ENCODE measurements at places on chromosomes 2 and 18. TPM values are rescaled to one million over a fixed set of nuclear protein-coding genes. Genes with fewer than 3 reads are reported as not detected.

The CNTNAP5 gene
- total RNA-seq: not detected

The MYCN gene
- total RNA-seq: not detected

The UBR3 gene
- total RNA-seq: 50.1 TPM

The BOLL gene
- not detected for total RNA-seq

- H3K27me3 ChIP-seq: no peaks in the 10 kb centered on the region
- H3K4me3 ChIP-seq: no peak overlapping the region
- no peaks in the 10 kb centered on the region for H3K36me3 ChIP-seq
- H3K4me1 ChIP-seq: peaks cover 8% of the 10 kb centered on the region
- DNase-seq: no peak
These were observed 49.7 kb downstream of the KLHL29 start for GRCh38 chr2:23434721-23435121.

DNA sequence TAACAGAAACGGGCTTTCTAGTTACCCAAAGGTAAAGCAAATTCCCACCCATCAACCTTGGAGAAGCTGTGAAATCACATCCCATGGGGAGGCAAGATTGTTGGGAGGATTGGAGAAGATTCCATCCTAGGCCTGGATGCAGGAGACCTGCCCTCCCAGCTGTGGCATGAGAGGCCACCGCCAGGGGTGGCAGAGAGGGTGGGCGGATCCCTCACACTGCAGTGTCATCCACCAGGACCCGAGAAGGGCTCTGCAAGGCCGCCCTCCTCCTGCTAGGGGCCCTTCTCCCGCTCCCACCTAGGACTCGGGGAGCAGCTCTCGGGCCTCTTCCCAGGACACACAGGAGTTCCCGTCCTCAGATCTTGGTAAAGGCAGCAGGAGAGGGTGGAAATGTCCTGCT, 15.5 kb upstream of the ATG16L1 start:
- no peak for DNase-seq
- H3K36me3 ChIP-seq: no peaks in the 10 kb centered on the region
- H3K27me3 ChIP-seq: no peaks in the 10 kb centered on the region
- no peak overlapping the region for H3K4me3 ChIP-seq
- H3K4me1 ChIP-seq: no peaks in the 10 kb centered on the region

- peaks cover 52% of the 10 kb centered on the region for H3K4me1 ChIP-seq
- DNase-seq: no peak
- peaks cover 50% of the 10 kb centered on the region for H3K36me3 ChIP-seq
- H3K4me3 ChIP-seq: no peak overlapping the region
These were observed 31.8 kb downstream of the CRIM1 start for GRCh38 chr2:36387258-36387916.

The CD207 gene
- total RNA-seq: not detected

- H3K27ac ChIP-seq: no peak overlapping the region
- no peak overlapping the region for H3K4me3 ChIP-seq
- H3K4me1 ChIP-seq: peaks cover 18% of the 10 kb centered on the region
- H3K36me3 ChIP-seq: peaks cover 3% of the 10 kb centered on the region
- DNase-seq: no peak
These were observed 50.9 kb downstream of the ACTR2 start for GRCh38 chr2:65278531-65278981.

The AQP12A gene
- not detected for total RNA-seq

The CCDC85A gene
- 0.29 TPM for total RNA-seq

The MCFD2 gene
- total RNA-seq: 136 TPM

- H3K4me1 ChIP-seq: no peaks in the 10 kb centered on the region
- peaks cover 26% of the 10 kb centered on the region for H3K27me3 ChIP-seq
- DNase-seq: no peak
- H3K4me3 ChIP-seq: no peak overlapping the region
- H3K36me3 ChIP-seq: no peaks in the 10 kb centered on the region
- no peak overlapping the region for H3K27ac ChIP-seq
These were observed 2.9 kb downstream of the SETBP1 start for GRCh38 chr18:44683556-44683955.

The PIEZO2 gene
- total RNA-seq: 46.7 TPM

DNA sequence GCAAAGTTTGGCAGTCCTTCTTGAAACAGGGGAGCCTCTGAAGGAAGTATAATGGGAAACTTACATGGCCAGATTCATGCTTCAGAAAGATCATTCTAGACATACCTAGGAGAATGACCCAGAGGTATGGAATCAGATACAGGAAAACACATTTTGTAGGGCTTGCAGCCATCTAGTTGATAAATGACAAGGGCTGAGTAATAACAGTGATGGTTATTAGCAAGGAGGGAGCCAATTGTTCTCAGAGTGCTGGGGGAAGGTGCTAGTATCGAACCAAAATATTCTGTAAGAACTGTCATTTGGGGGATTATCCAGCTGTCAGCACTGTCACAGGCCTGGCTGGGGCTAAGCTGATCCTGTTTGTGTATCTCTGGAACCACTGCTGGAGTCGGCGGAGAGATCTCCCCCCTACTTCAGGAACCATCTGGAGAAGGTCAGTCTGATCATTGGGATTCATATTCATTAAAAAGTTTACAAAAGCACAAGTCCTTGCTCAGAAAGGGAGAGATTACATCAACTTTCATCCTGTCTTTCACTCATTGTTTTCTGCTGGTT, 113.8 kb upstream of the THSD7B start:
- no peaks in the 10 kb centered on the region for H3K36me3 ChIP-seq
- H3K27ac ChIP-seq: no peak overlapping the region
- no peak overlapping the region for H3K4me3 ChIP-seq
- no peak for DNase-seq
- H3K27me3 ChIP-seq: no peaks in the 10 kb centered on the region

DNA sequence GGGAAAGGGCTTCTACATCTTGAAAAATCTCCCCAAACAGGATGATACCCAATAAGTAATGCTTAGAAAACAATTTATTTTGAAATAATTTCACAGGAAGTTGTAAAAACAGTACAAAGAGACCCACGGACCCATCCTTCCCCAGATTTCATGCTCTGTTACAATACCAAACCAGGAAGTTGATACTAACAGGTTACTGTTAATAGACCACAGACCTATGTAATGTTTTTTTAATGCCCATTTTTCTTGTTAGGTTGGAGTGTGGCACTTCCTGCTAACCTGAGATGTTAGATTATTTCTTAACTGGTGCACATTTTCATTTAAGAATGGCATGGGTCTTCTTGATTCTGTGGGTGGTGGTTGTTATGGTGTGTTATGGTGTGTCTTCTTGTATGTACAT, 21.4 kb upstream of the MGAT5 start:
- H3K4me3 ChIP-seq: no peak overlapping the region
- peak overlapping the region; percentile 47 for H3K27ac ChIP-seq
- H3K27me3 ChIP-seq: no peaks in the 10 kb centered on the region

The SLC14A1 gene
- total RNA-seq: 136 TPM

- H3K27me3 ChIP-seq: peaks cover 5% of the 10 kb centered on the region
- no peak overlapping the region for H3K4me3 ChIP-seq
- H3K27ac ChIP-seq: no peak overlapping the region
- no peaks in the 10 kb centered on the region for H3K36me3 ChIP-seq
- no peaks in the 10 kb centered on the region for H3K4me1 ChIP-seq
These were observed 77.3 kb upstream of the PHLPP1 start for GRCh38 chr18:62637807-62638687.

The PLCD4 gene
- 2.5 TPM for total RNA-seq

- peaks cover 27% of the 10 kb centered on the region for H3K4me1 ChIP-seq
- H3K36me3 ChIP-seq: no peaks in the 10 kb centered on the region
- no peak for DNase-seq
- H3K27me3 ChIP-seq: no peaks in the 10 kb centered on the region
These were observed 15.0 kb downstream of the INPP4A start for GRCh38 chr2:98459496-98460175.

The EN1 gene
- 0.29 TPM for total RNA-seq

DNA sequence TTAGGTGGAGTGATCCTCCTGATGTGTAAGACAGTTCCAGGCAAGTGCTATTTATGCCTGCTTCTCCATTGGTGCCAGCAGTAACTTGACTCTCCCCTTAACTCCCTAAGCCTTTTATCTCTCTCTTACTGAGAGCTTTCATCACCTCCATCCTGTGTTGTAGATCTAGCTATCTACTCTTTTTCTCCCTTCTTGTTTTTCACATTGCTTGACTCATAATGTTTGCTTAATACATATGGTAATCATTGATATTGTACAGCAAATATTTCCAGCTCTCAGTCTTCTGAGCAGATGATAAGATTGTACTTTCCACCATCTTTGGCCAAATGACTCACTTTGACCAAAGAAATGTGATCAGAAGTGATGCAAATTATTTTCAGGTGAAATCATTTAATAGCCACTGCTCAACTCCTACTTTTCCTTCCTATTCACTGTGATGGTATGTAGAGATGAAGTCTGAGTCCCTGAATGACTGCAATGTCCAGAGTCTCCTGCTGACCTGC, 165.0 kb downstream of the PLCL1 start:
- H3K36me3 ChIP-seq: no peaks in the 10 kb centered on the region
- H3K27me3 ChIP-seq: no peaks in the 10 kb centered on the region
- peak overlapping the region; percentile 4 for H3K27ac ChIP-seq
- no peak for DNase-seq
- no peak overlapping the region for H3K4me3 ChIP-seq

DNA sequence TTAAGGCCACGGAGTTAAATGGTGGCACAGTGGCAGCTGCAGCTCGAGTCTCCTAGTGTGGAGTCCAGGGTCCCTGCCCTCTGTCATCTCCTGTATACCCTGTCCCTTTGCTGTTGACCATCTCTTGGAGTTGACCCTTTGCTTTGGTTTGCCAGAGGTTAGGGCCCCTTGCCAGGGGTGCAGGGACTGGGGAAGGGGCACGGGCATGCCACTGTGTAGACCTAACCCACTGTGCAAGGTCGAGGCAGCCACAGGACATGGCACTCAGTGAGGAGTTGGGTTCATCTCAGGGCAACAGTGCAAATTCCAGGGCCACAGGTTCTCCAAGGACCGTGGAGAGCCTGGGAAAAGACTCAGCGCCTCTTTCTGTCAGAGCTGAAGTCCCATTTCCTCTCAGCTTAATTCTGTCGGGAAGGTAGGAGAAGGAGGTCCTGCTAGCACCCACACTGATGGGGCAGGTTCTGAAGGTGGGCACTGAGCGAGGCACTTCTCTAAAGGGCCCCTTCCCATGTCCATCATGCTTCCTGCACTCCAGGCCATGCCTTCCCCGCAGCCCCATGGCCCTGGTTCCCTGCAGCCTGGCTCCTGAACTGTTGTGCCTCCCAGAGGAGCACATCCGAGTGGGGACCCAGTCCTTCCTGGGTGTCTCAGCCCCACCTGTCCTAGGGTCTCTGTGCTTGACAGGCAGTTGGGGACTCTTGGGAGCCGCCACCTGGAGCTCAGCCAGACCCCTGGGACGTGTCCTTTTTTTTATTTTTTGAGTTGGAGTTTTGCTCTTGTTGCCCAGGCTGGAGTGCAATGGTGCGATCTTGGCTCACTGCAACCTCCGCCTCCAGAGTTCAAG, 2.8 kb downstream of the KHK start:
- DNase-seq: no peak
- H3K27ac ChIP-seq: no peak overlapping the region
- H3K27me3 ChIP-seq: no peaks in the 10 kb centered on the region
- no peak overlapping the region for H3K4me3 ChIP-seq
- peaks cover 4% of the 10 kb centered on the region for H3K4me1 ChIP-seq
- peaks cover 3% of the 10 kb centered on the region for H3K36me3 ChIP-seq

GRCh38 chr2:166239548-166239947, 111.7 kb upstream of the SCN1A start:
- no peaks in the 10 kb centered on the region for H3K27me3 ChIP-seq
- peak overlapping the region; percentile 92 for H3K27ac ChIP-seq
- peaks cover 33% of the 10 kb centered on the region for H3K4me1 ChIP-seq
- H3K4me3 ChIP-seq: peak overlapping the region; percentile 28
- no peaks in the 10 kb centered on the region for H3K36me3 ChIP-seq

The PRSS56 gene
- not detected for total RNA-seq

The MREG gene
- total RNA-seq: 1.8 TPM

GRCh38 chr2:206201075-206201848, 41.6 kb downstream of the EEF1B2 start:
- no peak overlapping the region for H3K4me3 ChIP-seq
- DNase-seq: no peak
- peaks cover 6% of the 10 kb centered on the region for H3K4me1 ChIP-seq
- no peak overlapping the region for H3K27ac ChIP-seq
- H3K36me3 ChIP-seq: peaks cover 8% of the 10 kb centered on the region

The IMMT gene
- total RNA-seq: 60.4 TPM

The PRKCE gene
- total RNA-seq: 22.1 TPM

GRCh38 chr2:68436270-68436669, 30.8 kb downstream of the FBXO48 start:
- peak overlapping the region; percentile 22 for H3K27ac ChIP-seq
- no peaks in the 10 kb centered on the region for H3K36me3 ChIP-seq
- H3K4me1 ChIP-seq: peaks cover 26% of the 10 kb centered on the region
- H3K4me3 ChIP-seq: no peak overlapping the region
- peak; percentile 85 for DNase-seq

The POTEC gene
- total RNA-seq: 0.36 TPM

DNA sequence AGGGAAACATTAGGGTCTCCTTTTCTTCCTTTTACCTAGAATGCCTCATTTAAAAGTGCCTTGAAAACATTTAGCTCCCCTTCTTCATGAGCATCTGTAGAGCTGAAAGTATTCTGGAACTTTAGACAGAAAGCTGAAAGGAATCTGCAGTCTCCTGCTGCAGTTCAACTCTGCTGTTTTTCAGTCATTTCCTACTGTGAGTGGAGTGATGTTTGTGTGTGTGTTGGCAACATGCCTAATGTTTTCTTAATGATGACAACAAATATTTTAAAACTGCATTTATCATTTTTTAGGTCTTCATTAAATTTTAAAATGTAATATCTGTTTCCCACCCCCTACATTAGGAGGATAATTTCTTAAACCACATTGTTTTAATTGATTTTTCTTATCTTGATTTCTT, 66.6 kb downstream of the TWSG1 start:
- peak; percentile 15 for DNase-seq
- no peaks in the 10 kb centered on the region for H3K4me1 ChIP-seq
- no peaks in the 10 kb centered on the region for H3K27me3 ChIP-seq
- no peak overlapping the region for H3K4me3 ChIP-seq
- peaks cover 11% of the 10 kb centered on the region for H3K36me3 ChIP-seq

DNA sequence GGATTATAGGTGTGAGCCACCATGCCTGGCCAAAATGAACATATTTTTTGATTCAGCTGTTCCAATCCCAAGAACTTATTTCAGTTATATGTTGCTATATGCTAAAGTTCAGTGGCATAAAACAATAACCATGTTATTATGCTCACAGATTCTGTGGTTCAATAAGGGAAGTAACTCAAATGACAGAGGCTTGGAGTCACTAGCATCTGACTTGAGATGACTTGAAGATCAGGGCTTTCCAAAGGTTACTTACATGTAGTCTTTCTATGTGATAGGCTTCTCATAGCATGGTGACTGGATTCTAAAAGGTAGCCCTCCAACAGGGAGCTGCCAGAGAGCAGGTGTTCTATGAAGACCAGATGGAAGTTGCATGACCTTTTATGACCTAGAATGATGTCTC, 17.2 kb downstream of the CLK1 start:
- H3K27me3 ChIP-seq: no peaks in the 10 kb centered on the region
- no peak overlapping the region for H3K4me3 ChIP-seq
- no peak for DNase-seq
- H3K36me3 ChIP-seq: peaks cover 14% of the 10 kb centered on the region

DNA sequence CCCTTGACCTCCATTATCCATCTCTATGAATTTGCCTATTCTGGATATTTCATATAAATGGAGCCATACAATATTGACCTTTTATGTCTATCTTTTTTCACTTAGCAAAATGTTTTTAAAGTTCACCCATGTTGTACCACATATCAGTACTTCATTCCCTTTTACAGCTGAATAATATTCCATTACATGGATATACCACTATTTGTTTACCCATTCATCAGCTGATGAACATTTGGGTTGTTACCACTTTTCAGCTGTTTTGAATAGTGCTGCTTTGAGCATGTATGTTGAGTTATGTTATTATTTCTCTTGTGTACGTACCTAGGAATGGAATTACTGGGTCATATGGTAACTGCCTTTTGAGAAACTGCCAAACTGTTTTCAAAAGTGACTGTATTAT, 93.7 kb upstream of the DNMT3A start:
- no peaks in the 10 kb centered on the region for H3K4me1 ChIP-seq
- H3K27me3 ChIP-seq: no peaks in the 10 kb centered on the region
- H3K27ac ChIP-seq: no peak overlapping the region
- H3K36me3 ChIP-seq: no peaks in the 10 kb centered on the region
- H3K4me3 ChIP-seq: no peak overlapping the region
- no peak for DNase-seq

Measured in osteoblast (primary cell).